Right atrium auricular region (tissue), 2 donors: ENCODE measurements at places on chromosomes 5 and 9. TPM values are rescaled to one million over a fixed set of nuclear protein-coding genes. Genes with fewer than 3 reads are reported as not detected.

The FBN2 gene
- 4.6 TPM for total RNA-seq

The KIF12 gene
- not detected for total RNA-seq

DNA sequence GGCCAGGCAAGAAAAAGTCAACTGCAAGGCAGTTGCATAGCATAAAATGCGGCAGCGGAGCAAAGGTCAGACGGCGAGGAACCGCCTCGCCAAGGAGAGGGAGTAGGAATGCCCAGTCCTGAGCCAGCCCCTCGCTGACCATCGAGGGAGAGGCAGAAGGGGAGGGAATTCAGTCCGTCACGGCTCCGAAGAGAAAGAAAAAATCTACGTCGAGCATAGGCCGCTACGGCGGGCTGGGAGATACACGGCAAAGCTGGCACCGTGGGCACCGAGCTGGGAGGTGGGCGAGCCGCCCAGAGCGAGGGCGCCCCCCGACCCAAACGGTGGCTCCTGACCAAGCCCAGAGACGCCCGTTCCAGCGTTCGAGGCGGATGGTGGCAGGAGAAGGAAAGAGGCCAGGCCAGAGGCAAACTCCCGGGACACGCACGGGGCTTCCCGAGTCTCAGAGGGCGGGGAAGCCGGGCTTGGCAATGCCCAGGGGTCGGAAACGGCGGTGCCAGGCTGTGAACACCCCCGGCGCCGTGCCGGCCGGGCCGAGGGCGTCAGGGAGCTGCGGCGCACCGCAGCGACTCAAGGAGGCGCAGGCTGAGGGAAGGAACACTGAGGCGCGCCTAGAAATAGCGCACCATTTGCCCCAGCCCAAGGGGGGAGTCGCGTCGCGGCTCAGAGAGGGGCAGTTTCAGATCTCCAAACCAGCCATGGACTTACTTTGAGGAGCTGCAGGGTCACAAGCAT, 518 bp downstream of the SPRY4 start:
- no peak for DNase-seq

The CD14 gene
- 25.0 TPM for total RNA-seq

DNA sequence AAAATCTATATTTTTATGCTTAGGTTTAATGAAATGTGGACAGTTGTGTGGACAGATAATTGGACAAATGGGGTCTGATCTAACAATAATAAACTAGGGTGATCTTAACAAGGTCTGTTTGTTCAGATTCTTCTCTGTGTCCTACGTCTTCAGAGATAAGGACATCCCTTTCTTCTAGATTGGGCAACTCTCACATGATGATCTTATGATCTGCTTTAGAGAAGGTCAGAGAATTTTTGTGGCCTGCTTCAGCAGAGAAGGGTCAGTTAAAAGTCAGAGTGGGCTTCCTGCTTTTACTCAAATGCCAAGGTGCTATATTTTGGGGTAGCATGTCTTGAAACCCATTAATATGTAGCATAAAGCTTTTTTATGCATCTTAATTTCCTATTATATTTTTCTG, 63.8 kb upstream of the RGMB start:
- no peak for DNase-seq
